ENCODE measurements at places on chromosomes 3 and 15.
A peak's percentile ranks its signal among the peaks of the same experiment; 100 is the strongest.

- DNase-seq, result no peak
Observed at GRCh38 chr15:70487387-70487740, 276.0 kb downstream of the UACA start.

DNA sequence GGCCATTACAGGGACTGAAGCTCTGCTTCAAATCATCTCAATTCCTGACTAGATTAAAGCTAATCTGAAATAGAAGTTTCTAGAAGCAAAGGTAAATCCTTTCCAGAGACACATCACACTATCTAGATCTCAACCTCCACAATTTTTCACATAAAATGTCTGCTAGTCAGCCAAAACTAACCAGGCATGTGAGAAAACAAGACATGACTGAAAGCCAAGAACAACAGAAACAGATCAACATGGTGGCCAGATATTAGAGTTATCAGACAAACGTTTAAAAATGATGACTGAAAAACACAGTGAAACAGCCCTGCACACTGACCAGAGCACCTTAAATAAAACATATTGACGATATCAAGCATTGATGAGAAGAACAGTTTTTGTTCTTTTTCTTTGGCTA is 59.1 kb downstream of the SUMF1 start:
- DNase-seq, result no peak

- DNase-seq, result no peak
Observed at GRCh38 chr3:159852266-159852665, 136.4 kb upstream of the IL12A start.

- no peak for DNase-seq
Observed at GRCh38 chr3:129413687-129414506, 14.5 kb downstream of the EFCAB12 start.

DNA sequence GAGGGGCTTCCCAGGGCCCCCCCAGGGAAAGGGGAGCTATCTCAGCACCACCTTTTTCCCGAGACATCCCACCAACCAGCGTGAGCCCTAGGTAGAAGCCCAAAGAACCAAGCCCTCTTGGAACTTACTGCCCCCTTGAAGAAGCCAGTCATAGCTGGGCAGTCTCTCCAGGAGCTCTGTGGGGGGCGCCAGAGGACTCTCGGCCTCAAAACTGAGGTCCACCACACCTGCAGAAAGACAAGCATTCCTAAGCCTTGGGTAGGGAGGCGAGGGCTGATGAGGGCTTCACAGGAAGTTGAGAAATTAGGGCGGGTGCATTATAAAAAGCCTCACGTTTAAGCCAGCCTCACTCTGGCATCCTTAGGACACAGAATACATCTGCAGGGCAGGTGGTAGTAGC is 9.0 kb downstream of the SSUH2 start:
- DNase-seq, result no peak

DNA sequence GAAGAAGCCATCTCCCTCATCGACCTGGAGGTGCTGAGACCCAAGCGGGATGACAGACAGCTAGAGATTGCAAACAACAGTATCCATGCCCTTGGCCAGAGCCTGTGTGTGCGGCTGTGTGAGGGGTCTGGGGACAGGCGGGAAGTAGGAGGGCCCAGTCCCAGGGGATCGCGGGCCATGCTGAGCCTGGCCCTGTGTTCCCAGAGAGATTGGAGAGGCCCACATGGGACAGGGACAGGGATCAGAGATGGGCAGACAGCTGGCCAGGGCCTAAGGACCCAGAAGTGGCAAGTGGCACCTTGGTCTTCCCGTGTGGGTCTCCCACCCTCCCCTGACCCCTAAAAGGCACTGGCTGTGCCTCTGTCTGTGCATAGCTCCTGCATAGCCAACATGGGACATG is 10.9 kb upstream of the RHO start:
- DNase-seq, result no peak

DNA sequence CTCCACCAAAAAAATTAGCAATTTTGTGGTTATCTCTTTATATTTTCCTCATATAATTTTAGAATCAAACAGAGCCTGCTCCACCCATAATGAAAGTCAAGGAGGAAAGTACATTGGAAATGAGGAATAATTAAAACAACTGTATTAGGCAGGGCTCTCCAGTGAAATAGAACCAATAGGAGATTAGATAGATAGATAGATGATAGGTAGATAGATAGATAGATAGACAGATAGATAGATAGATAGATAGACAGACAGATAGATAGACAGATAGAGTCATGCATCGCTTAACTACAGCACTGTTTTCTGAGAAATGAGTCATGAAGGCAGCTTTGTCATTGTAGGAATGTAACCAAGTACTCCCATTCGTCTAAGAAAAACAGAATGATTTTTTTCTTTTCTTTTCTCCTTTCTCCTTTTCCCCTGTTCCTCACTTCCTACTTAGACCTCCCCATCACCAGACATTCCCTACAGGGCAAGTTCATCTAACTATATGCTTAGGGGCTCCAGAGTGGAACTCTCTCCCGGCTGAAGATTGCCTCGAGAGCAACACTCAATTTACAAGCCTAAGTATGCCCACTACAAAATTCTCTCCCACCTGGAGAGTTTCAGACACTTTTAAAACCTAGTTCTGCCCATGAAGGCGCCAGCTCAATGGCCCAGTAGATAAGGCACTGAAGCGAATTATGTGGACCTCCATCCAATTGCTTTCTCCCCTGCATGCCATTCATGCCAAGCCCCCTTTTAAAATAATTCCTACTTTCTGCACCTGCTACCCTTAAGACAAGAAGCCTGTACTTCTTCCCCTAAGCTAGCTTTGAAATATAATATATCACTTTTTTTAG is 53.3 kb upstream of the LIPC start:
- DNase-seq, result no peak

DNA sequence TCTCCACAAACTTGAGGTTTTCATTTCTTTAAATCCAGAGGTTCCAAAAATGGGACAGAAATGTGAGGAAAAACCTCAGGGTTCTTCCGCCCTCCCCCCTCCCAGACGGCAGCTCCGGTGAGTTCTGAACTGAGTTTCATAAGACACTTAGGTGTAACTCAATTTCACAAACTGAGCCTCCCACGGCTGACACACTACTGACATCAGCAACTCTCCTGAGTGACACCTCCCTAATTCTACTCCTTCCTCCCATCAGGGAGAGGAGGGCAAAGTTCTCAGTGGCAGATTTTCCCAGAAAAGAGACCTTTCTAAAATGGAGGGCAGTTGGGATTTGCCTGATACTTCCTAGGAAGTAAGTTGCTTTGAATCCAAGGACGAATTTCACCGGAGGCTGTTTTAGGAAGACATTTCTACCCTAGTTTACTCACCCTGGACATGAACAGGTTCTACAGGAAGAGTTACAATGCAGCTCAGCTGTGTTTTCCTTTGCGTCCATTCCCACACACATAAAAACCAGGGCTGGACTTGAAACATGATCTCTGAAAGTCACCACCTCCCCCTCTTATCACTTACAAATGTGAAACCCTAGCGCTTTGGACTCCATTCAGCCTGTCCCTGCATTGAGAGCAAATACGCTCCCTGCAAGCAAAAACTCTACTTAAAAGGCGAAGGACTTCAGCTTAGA is 78.1 kb upstream of the LMOD3 start:
- DNase-seq, result peak; percentile 61

GRCh38 chr3:33074217-33075067 is 22.5 kb downstream of the GLB1 start:
- peak; percentile 53 for DNase-seq

DNA sequence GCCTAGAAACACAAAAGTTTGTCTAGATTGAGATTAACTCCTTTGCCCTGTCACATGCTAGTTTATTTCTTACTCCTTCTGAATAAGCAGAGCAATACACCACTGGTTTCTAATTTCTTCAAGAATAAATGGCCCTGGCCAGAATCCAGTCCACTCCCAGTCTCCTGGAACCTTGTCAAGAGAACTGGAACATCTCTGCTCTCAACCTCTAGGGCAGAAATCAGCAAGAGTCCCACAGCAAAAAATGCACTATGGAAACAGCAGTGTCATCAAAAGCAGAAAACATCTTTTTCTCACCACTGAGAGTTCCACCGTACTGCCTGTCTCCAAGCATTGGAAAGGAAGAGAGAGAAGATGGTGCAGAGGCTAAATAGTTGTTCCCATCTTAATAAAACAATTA is 35.9 kb upstream of the PPP2R3A start:
- DNase-seq, result peak; percentile 3

GRCh38 chr3:126319701-126320295 is 37.4 kb downstream of the KLF15 start:
- DNase-seq, result no peak

DNA sequence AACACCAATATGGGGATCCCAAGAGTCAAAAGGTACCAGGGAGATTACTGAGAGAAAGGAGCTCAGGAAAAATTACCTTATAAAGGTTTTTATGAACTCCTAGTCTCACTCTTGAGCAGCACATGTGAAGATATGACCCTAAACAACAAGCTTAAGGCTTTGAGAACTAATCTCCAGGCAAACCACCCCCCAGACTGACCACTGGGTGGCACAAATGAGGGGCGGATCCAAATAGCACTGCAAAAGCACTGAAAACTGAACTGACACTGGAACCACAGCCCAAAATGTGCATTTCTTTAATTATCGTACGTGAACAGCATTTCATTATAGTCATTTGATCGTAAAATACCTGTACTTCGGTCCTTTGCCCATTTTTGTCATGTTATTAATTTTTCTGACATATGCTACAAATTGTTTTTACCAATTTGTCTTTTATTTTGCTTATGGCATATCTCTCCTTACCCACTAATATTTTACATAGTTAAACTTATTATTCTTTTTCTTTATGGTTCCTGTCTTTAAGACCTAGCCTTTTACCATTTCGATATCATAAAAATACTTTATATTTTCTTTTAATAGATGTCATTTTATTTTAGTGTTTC is 31.5 kb upstream of the TFDP2 start:
- peak; percentile 2 for DNase-seq

- DNase-seq, result no peak
Observed at GRCh38 chr3:171056528-171056927, 30.0 kb upstream of the SLC2A2 start.

- no peak for DNase-seq
Observed at GRCh38 chr15:51093488-51093838, 1.2 kb downstream of the TNFAIP8L3 start.

GRCh38 chr3:124569761-124570160 is 160.5 kb upstream of the UMPS start:
- DNase-seq, result no peak

GRCh38 chr15:25177955-25178801 is 223.4 kb downstream of the SNRPN start:
- DNase-seq, result no peak

GRCh38 chr15:60301024-60301423 is 96.8 kb downstream of the ANXA2 start:
- no peak for DNase-seq

DNA sequence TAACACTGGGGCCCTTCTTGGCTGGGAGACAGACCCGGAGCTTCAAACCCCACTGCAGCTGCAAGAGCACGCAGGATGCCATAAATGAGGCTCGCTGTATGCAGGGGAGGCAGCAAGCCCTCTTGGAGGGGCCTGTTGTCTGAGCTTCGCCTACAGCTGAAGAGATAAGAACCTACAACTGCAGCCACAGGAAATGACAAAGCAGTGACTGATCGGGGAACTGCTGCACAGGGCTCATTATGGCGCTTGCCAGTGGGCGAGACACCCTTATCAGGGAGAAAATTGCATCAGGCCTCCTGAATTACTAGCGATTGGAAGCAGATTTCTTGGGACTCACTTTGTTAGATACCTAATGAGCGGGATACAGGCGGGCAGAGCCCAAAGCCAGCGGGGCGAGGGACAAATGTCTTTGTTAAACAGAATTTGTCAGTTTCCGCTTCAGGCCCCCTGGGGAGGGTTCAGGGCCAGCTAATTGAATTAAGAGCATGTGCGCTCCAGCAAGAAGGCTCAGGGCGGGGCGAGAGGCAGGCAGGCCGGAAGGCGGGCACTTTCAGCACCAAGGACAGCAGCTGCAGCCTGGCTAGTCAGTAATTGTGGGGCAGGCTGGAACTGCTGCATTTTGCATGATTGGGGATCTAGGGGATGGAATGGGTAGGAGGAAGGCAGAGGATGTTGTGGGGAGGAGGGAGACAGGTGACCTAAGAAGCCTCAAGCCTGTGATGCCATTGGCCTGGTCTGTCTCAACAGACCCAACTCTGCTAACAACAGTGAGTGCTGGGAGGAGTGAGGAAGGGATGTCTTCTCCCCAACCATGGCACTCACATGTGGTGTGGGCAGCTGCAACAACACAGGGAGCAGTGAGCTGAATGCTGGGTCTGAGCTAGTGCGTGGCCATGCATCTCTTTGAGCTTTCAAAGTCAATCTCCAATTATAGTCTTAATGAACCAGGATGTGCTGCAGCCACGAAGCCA is 55.3 kb downstream of the CCDC33 start:
- peak; percentile 25 for DNase-seq

GRCh38 chr3:134387293-134387692 is 13.0 kb upstream of the AMOTL2 start:
- no peak for DNase-seq

DNA sequence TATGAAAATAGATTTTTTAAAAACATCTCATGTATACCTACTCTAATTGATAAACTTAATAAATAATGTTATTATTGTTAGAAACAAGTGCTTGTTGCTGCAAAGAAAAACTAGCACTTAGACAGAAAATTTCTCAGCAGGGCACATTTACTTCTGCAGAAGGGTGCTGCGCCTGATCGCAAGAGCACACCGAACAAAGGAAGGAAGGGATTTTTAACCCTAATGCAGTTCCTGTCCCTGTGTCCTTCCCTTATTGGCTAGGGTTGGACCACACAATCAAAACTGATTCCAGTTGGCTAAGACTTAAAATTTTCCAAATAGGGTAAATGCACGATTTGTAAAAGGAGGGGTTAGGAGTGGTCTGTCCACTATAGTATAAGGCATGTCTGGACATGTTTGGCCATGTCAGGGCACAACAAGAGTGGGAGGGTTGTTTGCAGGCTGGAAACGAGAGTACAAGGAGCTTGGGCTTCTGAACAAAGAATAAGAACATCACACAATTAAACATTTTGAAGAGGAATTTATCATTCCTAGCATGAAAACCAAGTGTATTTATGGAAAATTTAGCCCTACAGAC is 4.7 kb downstream of the DTWD1 start:
- no peak for DNase-seq

DNA sequence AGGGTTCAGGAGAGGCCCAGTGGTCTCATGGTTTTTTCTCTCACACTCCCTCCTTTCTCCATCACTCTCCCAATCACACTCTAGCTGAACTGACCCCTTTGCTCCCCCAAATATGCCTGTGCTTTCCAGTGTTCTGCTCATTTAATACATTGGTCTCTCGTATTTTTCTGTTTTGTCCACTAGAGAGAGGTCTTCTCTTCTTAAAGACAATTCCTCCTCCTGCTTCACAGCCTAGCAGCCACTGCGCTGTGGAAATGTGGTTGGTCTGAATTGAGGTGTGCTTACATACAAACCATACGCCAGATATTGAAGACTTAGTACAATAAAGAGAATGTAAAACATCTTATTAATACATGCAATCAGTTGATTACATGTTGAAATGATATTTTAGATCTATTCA is 60.6 kb upstream of the XCR1 start:
- DNase-seq, result no peak
